H9 (cell line): ENCODE measurements at places on chromosomes 3 and 15. TPM values are rescaled to one million over a fixed set of nuclear protein-coding genes. Genes with fewer than 3 reads are reported as not detected.

MORC1 gene
- not detected in 2 replicates for total RNA-seq

DNA sequence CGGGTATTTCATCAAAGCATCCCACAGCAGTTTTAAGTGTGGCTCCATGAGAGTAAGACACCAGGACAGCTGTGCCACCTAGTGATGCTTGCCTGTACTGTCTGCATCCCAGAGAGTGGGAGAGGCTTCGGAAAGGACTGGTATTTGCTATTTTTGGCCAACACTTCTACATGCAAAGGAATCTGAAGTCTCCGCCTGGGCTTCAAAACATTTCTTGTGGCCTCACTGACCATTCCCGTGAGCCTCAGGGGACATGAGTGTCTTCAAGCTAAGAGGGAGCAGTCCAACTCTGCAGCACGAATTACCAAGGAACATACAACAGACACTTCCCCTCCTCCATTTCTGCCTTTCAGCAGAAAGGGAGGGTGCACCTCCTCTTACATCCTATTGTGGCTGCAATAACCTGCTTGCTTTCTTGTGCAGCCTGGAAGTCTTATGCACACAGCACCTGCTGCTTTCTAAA is 177.5 kb downstream of the RORA start:
- H3K27ac ChIP-seq, result no peak overlapping the region
- no peaks in the 10 kb centered on the region for H3K27me3 ChIP-seq
- no peaks in the 10 kb centered on the region for H3K36me3 ChIP-seq
- peak; percentile 52 for DNase-seq

DNA sequence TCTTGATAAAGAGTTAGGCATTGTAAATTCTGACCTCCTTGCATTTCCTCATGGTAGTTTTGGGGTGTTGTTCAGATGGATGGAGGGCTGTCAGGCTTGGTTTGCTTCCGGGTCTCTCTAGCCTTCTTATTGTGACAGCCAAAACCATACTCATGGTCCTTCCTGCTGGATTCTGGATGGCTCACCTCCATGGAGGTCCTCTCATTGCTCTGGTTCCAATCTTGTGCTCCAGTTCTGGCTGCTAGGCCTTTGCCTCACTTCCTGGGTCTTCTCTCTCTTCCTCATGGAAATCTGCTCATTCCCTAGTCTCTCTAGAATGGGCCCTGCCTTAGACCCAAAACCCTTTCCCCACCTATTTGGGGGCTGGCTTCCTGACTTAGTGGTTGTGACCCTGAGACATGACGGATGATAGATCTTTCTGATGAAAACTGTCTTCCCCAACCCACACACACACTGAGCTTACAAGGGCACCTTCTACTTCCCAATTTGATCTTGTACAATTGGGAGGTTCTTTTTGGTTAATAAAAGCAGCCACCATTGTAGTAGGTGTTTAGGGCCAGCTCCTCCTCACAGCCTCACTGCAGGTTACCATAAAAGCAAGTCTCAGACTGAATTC is 66.2 kb upstream of the XCR1 start:
- no peaks in the 10 kb centered on the region for H3K27me3 ChIP-seq
- no peak overlapping the region for H3K4me3 ChIP-seq
- no peaks in the 10 kb centered on the region for H3K4me1 ChIP-seq
- H3K36me3 ChIP-seq, result no peaks in the 10 kb centered on the region

- H3K4me1 ChIP-seq, result no peaks in the 10 kb centered on the region
- H3K4me3 ChIP-seq, result no peak overlapping the region
- H3K36me3 ChIP-seq, result peaks cover 23% of the 10 kb centered on the region
- DNase-seq, result no peak
- no peak overlapping the region for H3K27ac ChIP-seq
- H3K27me3 ChIP-seq, result peaks cover 5% of the 10 kb centered on the region; the same call in 1 of the 2 replicates
Observed at GRCh38 chr3:17009826-17010225, 125.1 kb downstream of the PLCL2 start.

CHRNB4 gene
- total RNA-seq, result 1.9 TPM in 2 replicates

DNA sequence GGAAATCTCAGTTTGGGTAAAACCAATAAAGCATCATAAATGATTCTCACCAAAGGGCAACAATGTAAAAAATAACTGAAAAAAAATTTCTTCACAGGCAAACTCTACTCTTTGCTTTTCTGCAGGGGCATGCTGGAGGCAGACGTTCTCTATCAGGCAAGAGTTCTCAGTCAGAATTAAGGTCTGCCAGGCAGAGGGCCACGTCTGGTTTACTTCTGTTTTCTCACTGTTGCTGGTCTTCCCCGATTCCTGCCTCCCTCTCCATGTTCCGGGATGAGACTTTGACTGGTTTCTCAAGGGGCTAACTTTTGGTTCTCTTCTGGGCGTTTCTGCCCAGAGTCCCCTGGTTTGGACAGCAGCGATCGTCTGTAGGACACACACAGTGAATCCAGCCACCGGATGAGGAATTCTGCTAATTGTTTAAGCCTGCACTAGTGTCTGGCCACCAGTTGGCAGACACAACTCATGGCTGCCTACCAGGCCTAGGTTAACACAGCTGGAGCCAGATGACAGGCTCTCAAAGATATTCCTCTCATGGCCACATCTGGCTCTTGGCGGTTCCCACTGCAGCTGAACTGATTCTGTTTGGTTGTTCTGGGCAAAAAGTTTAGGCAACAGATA is 273.1 kb downstream of the FOXP1 start:
- H3K27me3 ChIP-seq, result no peaks in the 10 kb centered on the region
- no peaks in the 10 kb centered on the region for H3K36me3 ChIP-seq
- H3K4me3 ChIP-seq, result no peak overlapping the region
- no peak for DNase-seq
- H3K4me1 ChIP-seq, result 0 out of 2 replicates have a peak, but pooled peaks cover 5% of the 10 kb centered on the region

GRCh38 chr3:33134026-33134625 is 20.3 kb downstream of the CRTAP start:
- H3K4me3 ChIP-seq, result no peak overlapping the region
- H3K27me3 ChIP-seq, result no peaks in the 10 kb centered on the region
- no peak for DNase-seq
- H3K4me1 ChIP-seq, result peaks cover 2% of the 10 kb centered on the region; the same call in 1 of the 2 replicates
- no peak overlapping the region for H3K27ac ChIP-seq

GRCh38 chr3:185712337-185712736 is 112.5 kb downstream of the IGF2BP2 start:
- peaks cover 35% of the 10 kb centered on the region for H3K4me1 ChIP-seq
- no peak for DNase-seq
- no peak overlapping the region for H3K27ac ChIP-seq
- no peak overlapping the region for H3K4me3 ChIP-seq

- H3K4me1 ChIP-seq, result no peaks in the 10 kb centered on the region
- H3K4me3 ChIP-seq, result no peak overlapping the region
- H3K27ac ChIP-seq, result no peak overlapping the region
- H3K27me3 ChIP-seq, result no peaks in the 10 kb centered on the region
- DNase-seq, result no peak
- peaks cover 9% of the 10 kb centered on the region for H3K36me3 ChIP-seq
Observed at GRCh38 chr3:95705786-95706418, 1108.5 kb upstream of the EPHA6 start.
